Astrocyte of the spinal cord (primary cell): ENCODE measurements at places on chromosomes 3 and 15.
A peak's percentile ranks its signal among the peaks of the same experiment; 100 is the strongest.

DNA sequence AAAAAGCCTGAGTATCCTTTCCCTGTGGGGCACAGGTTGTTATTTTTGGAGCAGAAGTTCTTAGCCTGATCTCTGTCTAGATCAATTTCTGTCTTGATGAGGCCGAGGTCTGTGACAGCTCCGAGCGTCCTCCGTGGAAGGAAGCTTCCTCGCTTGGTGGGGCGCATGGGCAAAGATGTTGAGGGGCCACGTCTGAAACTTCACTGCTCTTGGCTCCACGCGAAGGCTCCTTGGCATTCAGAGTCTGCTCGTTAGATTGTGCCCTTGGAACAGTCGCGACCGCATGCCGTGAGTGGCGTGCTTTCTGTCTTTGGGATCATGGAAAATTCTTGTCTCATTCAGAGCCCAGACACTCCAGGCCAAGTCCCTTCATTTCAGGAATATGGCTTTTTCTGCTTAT, 13.7 kb downstream of the GRK7 start:
- DNase-seq: no peak

DNA sequence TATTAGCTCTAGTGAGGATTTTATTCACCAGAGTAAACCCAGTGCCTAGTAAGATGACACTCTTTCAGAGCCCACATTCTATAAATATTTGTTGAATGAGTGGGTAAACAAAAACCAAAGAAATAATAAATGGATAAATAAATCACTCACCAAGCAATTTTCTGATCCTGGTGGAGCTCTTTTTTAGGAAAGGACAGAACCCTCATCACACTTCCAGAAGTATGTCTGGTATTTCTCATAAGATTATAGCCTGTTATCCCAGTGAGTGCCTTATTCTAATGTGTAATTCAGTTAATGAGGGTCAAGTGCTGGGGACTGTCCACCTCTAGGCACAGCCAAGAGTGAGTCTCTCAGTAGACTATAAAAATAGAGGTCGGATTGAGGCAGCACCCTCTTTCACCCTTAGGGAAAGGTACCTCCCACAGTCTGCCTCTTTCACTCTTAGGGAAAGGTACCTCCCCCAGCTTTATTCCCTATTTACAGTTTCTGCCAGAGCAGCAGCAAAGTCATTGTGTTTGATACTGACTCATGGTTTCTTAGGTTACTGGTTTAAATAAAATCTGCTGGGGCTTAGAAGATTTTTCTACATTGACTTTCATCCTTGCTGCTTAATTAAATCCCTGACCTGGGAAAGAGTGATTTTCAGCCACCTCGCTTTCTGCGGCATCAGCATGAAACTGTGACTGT, 145.0 kb downstream of the STAC start:
- DNase-seq: peak; percentile 84

- DNase-seq: peak; percentile 12
Observed at GRCh38 chr3:55235416-55235815, 251.7 kb downstream of the WNT5A start.

DNA sequence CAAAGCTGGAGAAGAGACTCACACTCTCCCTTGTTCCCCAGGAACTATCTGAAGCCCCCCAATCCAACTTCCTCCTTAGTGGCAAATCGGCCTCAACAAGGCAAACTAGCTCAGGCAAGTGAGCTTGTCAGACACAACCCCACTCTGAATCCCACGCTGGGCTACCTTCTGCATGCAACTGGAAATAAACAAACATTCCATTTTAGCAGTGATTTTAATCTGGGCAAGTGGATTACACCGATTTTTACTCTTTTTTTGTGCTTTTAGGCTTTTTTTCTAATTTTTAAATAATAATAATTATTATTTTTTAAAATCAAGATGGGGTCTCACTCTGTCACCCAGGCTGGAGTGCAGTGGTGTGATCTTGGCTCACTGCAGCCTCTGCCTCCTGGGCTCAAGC, 2.9 kb upstream of the NOX5 start:
- no peak for DNase-seq

DNA sequence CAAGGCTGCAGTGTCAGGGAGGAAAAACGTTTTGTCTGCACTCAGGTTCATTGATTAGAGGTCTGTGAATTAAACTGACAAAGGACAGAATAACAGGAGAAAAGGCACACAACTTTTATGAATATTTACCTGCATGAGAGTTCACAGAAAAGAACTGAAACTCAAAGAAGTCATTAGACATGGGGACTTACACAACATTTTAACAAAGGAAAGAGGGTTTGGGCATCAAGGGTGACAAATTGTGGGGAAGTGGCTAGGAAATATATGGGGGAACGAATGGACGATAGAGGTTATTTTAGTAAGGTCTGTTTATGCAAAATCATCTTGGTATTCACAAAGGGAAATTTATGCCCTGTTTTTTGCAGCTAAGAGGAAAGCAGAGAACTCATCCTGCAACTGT, 65.6 kb upstream of the C15orf39 start:
- no peak for DNase-seq

GRCh38 chr15:96340598-96341512, 10.4 kb downstream of the NR2F2 start:
- peak; percentile 71 for DNase-seq

- DNase-seq: no peak
Observed at GRCh38 chr15:22945071-22945470, 35.1 kb downstream of the CYFIP1 start.

DNA sequence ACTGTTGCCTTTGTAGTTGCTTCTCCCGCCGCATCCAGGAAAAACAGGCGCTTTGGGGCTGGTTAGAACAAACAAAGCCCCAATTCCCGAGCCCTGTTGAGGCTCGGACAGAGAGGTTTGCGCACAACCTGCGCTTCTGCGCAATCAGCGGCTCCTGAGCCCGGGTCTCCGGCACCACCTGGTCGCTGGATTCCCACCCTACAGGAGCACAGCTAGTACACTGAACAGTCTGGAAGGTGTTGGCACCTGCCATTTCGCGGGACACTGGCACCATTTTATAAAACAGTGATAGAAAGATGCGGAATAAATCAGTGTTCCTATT, 13.8 kb downstream of the ZIC4 start:
- no peak for DNase-seq

DNA sequence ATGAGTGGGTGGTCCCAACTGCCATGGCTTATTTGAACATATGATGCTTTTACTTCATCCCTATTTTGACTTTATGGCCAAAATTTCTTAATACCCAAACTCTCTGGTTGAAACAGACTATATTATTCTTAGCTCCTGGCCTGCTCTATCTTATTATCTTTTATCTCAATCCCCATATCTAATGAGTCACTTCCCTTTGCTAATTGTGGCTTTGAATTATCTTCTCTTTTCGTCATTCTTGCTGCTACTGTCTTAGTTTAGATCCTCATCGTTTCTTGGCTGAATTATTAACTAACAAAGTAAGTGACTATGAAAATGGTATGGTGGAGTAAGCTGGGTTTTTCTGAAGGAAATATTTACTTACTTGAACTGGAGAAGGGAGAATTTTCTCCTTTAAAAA, 28.2 kb upstream of the DNAJC19 start:
- no peak for DNase-seq

GRCh38 chr15:58201516-58201915, 63.3 kb downstream of the AQP9 start:
- peak; percentile 59 for DNase-seq

DNA sequence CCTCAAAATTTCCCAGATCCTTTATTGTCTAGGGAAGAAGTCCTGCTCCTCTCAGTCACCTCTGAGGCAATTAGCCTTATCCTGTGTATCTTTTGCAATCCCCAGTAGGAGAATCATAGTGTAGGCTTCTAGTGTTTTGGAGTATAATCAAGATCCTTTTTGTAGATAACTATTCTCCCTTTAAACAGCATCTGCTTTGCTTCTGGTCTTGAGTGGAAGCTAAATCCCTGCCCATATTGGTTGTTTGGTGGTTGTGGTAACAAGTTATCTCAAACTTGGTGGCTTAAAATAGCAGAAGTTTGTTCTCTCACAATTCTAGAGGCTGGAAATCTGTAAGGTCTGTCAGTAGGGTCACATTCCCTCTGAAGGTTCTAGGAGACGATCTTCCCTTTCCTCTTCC, 217.5 kb upstream of the RASGRP1 start:
- DNase-seq: no peak
